ENCODE measurements at places on chromosomes 7 and 10. TPM values are rescaled to one million over a fixed set of nuclear protein-coding genes. Genes with fewer than 3 reads are reported as not detected.

The NIPSNAP2 gene
- 56.3 TPM for total RNA-seq

GRCh38 chr7:128863433-128863989 lies 855 bp downstream of the ATP6V1F start:
- peak; percentile 44 for DNase-seq
- peaks cover 22% of the 10 kb centered on the region for H3K36me3 ChIP-seq
- H3K27ac ChIP-seq: peak overlapping the region; percentile 94
- peaks cover 3% of the 10 kb centered on the region for H3K27me3 ChIP-seq
- H3K4me3 ChIP-seq: peak overlapping the region; percentile 99

DNA sequence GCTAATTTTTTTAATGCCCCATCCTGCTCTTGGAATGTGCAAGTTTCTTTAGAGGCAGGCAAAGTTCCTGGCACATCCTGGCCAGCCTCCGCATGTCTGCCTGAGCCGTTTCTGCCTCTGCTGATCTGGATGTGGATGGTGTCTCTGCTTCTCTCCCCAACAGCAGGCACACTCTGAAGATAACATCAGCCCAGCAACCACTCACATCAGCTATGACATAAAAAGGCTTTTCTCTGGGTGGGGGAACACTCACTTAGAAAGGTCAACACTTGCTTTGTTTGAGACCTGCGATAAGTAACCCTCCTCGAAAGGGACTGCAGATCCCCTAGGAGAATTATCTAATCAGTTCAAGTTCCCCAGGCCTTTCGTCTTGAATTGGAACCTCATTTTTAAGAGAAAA lies 142.9 kb downstream of the FGFR2 start:
- DNase-seq: no peak
- no peak overlapping the region for H3K27ac ChIP-seq
- no peaks in the 10 kb centered on the region for H3K27me3 ChIP-seq
- H3K36me3 ChIP-seq: no peaks in the 10 kb centered on the region
- H3K4me1 ChIP-seq: no peaks in the 10 kb centered on the region

GRCh38 chr7:140402178-140402835 lies 1.6 kb upstream of the RAB19 start:
- H3K4me3 ChIP-seq: peak overlapping the region; percentile 92
- peak overlapping the region; percentile 95 for H3K27ac ChIP-seq
- peaks cover 25% of the 10 kb centered on the region for H3K36me3 ChIP-seq
- peaks cover 42% of the 10 kb centered on the region for H3K4me1 ChIP-seq

The DGKB gene
- total RNA-seq: not detected

DNA sequence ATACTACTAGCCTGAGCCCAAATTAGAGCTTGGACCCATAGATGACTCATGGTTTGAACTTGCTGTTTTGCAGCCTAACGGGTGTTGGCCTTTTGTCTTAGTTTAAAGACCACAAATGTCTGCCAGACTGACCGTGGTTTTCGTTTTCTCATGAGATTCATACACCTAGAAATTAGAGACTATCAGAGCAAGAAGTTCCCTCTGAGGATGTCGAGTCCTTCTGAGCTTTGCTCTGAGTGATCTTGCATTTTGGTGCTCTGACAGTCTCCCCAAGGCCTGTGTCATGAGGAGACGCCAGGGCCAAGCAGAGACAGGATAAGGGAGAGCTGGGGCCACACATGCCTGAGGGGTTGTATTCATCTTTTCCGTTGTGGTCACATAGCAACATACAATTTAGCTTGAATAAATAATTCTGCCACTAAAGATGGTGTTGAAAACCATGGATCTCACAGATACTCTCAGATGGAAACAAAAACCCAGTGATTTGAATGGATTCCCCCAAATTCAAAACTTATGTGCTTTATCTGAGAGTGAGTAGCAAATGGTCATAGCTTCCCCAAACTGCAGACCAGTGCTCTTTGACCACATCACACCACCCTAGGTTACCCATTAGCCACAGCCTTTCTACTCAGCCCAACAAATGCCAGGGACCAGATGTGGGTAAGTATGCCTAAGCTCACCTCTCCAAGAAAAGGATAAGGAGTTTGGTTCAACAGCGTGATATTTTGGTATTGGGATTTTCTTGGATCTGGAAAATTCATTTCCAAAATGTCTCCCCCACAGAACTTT lies 762.0 kb upstream of the IGFBP3 start:
- no peak for DNase-seq
- no peak overlapping the region for H3K27ac ChIP-seq
- H3K4me3 ChIP-seq: no peak overlapping the region
- no peaks in the 10 kb centered on the region for H3K36me3 ChIP-seq
- H3K27me3 ChIP-seq: no peaks in the 10 kb centered on the region

DNA sequence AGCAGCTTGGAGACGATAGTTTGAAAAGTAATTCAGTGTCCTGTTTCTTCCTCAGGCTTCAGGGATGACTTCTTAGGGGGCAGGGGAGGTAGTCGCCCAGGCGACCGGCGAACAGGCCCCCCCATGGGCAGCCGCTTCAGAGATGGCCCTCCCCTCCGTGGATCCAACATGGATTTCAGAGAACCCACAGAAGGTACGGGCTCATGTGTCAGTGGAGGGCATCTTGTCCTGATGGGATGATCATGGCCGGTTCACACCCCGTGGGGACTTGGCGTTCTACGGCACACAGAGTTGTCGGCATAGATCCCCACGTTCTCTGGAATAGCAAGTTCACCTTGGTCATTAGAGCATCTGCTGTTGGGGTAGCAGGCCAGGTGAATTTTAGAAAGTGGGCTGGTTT lies 15.1 kb upstream of the LAT2 start:
- peaks cover 75% of the 10 kb centered on the region for H3K36me3 ChIP-seq
- H3K4me1 ChIP-seq: peaks cover 6% of the 10 kb centered on the region
- no peak for DNase-seq
- H3K27me3 ChIP-seq: no peaks in the 10 kb centered on the region
- no peak overlapping the region for H3K27ac ChIP-seq

The HOXA11 gene
- total RNA-seq: not detected

DNA sequence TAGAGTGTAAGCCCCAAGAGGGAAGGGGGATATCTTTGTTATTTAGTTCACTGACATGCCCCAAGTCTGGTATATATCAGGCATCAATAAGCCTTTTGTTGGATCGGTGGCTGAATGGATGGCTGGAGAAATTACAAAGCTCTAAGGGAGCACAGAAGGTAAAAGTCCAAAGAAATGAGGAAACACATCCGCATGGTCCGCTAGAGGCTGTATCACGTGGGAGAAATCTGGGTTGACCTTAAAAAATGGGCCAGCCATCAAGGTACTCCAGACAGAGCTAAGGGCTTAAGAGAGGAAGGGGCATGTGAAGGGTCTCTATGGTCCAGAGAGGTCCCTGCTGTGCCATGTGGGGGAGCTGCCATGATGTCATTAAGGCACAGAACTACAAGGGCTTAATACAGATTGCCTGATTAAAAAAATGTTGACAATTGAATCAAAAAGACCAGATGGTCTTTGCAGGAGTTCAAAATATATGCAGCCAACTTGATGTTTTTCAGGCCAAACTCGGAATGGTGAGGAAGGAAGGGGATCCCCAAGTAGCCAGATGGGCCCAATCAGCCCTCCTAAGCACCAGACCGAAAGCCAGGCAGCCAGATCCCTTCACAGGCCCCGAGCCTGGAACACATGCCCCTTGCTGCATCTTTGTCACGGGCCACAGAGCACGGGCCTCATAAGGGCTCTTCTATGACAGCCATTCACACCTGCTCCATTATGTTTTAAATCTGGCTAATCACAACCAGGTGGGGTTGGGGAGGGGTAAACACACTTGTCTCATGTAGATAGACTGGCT lies 31.9 kb downstream of the SCRN1 start:
- no peak overlapping the region for H3K27ac ChIP-seq
- DNase-seq: no peak
- no peaks in the 10 kb centered on the region for H3K36me3 ChIP-seq
- peaks cover 1% of the 10 kb centered on the region for H3K27me3 ChIP-seq
- H3K4me1 ChIP-seq: peaks cover 8% of the 10 kb centered on the region

DNA sequence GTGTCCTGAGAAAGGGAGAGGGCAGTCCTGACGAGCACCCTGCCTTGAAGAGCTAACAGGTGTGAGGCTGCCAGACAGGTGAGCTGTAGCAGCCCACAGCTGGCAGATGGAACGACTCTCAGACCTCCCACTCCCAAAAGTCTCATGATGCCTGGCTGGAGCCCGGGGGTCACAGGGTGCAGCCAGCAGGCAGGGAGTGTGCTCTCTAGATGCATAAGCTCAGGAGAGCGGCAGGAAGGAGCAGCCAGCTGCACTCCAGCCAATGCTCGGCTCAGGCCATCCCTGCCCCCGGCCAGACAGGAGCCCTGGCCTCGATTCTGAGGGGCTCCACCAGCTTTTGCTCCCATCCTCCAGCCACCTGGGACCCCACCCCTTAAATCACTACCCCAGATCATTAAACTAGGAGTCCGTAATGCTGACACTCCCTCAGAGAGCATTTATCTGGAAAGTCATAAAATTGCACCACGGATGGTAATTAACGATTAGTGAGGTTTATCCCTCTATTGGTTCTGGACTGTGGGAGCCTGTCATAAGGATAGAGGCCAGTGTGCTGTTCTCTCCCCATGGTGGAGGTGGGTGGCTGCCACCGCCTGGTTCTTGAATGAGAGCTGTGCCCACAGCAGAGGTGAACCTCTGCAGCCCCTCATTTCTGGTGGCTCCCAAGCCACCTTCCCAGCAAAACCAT lies 63.5 kb upstream of the ZMIZ1 start:
- peaks cover 17% of the 10 kb centered on the region for H3K27me3 ChIP-seq
- no peak overlapping the region for H3K27ac ChIP-seq
- H3K4me1 ChIP-seq: no peaks in the 10 kb centered on the region
- DNase-seq: no peak
